ENCODE measurements at places on chromosomes 12 and 14.

DNA sequence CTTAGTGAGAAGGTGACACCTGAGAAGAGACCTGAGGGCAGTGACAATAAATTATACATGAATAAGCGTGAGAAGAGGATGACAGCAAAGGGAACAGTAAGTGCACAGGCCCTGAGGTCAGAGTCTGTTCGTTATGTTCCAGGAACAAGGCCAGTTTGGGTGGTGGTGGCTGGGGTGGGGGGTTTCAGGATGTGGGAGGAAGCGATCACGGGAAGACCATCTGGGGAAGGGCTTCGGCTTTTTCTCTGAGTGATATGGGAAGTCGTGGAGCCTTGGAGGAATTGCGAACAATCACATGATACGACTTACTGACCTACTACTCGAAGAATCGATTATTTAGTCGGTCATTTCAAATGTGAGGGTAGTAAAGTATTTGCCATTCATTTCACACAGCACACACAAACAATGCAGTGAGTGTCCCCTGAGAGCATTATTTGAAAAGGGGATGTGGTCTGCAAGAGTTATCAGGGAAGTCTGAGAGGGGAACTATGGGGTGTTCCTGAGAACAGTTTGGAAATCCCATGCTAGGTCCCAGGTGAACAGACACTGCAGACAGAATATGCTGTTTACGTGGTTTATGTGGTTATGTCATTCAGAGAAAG lies 94.7 kb downstream of the SLC38A1 start:
- DNase-seq, result no peak

DNA sequence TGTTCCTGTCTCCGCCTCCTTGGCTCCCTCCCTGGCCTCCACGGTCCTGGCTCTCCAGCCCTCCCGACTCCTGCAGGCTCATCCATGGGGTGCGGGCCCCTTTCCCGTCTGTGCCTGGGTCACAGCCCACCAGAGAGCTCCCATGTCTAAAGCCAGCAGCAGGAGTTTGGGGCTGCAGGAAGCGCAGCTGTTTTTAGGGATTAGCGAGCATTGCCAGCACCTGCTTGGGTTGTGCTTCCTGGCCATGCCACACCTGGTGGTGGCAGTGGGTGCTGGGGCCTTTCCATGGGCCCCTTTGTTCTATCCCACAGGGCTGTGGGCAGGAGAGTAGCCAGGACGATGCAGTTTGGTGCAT lies 64.7 kb downstream of the KIF26A start:
- no peak for DNase-seq

DNA sequence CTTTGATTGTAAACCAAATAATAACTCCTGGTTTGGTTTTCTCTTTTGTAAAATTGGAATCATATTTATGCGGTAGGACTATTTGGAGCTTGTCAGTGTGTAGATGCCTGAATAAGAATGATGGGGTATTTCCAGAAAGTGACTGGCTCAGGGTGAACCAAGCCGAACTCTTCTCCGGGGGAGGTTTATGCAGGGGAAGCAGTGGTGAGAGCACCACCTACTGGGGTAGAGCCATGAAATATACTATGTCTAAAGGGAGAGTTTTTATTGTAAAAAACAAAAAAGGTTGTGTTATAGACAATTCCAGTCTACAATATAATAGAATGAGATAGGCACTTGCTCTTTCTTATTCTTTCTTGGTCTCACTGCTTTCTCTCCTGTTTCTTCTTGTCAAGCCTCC lies 222.9 kb upstream of the SLC16A7 start:
- DNase-seq, result no peak

DNA sequence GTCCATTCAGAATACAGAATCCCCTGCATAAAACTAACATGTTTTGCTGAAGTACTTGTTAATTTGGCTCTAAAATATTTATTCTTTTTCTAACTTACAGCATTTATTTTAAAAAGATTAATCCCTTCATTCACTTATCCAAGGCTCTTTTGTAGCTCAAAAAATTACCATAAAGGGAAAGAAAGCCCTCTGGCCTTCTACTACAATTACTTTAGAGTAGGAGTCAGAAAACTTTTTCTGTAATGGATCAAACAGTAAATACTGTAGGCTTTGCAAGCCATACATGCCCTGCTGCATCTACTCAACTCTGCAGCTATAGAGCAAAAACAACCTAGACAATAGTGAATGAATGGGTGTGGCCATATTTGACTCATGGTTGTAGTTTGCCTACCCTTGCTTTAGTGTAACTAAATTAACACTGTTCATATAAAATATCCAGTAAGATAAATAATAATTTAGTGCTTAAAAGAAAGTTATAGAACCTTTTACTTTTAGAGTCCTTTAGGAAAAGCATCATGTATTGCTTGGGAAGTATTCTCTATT lies 74.2 kb upstream of the ZFP36L1 start:
- DNase-seq, result no peak

DNA sequence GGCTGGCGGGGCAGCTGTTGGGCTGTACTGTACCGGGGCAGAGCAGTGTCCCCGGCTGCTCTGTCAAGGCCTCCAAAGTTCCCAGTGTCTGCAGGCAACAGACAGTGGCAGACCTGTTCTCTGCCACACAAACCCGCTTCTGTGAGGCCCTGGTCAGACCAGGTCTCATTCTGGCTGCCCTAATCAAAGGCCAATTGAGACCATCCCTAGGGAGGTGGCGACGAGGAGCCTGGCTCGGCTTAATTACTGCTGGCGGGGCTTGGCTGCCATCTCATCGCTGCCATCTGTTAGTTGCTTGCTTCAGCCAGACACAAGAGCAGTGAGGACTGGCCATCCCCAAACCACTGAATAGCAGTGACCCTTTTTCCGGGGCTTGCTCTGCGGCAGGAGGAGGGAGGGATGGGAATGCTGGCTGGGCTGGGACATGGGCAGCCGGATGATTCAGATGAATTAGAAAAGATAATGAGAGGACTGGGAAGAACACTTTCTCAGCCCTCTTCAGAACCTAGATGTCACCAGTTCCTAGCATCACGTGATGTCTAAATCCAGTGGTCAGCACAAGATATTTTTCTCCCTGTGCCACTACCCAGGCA lies 24.5 kb downstream of the ERG28 start:
- DNase-seq, result no peak

- DNase-seq, result no peak
Measured at GRCh38 chr14:105192866-105193731, 12.0 kb upstream of the NUDT14 start.

All from activated CD8-positive, alpha-beta memory T cell treated with anti-CD3 and anti-CD28 coated beads for 4 hours (primary cell).